ENCODE measurements at places on chromosomes 1 and 21.

DNA sequence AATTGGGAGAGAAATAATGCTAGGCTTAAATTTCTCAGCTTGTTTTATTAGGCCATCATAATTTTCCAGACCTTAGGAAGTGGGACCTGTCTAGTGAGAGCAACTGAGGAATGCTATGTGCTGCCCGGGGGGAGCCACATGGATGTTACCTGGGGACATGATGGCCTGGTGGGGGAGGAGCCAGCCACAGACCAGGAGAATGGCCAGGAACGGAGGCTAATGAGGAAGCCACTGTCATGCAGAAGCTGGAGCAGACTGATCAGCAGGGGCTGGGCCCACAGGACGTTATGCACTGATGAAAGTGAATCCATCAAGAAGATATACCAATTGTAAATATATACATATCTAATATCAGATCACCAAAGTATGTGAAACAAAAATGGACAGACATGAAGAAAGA lies 4.6 kb upstream of the KRTAP10-1 start:
- no peak for DNase-seq

DNA sequence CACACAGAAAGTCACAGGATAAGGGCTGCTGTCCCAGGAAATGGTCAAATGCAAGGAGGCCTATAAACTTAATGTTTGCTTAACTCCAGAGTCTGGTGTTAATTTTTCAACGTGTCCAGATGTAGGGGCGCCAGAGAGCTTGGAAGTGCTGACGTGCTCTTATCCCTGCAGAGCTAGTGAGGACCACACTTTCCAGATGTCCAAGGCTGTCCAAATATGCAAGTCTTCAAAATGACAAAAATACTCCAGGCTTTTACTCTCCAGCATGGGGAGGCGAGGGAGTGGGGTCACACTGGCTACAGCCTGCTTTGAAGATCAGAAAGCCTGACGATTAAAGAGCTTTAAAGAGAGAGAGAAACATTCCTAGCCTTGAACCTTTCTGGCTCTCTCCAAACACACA lies 57.6 kb downstream of the ABCA4 start:
- no peak for DNase-seq

DNA sequence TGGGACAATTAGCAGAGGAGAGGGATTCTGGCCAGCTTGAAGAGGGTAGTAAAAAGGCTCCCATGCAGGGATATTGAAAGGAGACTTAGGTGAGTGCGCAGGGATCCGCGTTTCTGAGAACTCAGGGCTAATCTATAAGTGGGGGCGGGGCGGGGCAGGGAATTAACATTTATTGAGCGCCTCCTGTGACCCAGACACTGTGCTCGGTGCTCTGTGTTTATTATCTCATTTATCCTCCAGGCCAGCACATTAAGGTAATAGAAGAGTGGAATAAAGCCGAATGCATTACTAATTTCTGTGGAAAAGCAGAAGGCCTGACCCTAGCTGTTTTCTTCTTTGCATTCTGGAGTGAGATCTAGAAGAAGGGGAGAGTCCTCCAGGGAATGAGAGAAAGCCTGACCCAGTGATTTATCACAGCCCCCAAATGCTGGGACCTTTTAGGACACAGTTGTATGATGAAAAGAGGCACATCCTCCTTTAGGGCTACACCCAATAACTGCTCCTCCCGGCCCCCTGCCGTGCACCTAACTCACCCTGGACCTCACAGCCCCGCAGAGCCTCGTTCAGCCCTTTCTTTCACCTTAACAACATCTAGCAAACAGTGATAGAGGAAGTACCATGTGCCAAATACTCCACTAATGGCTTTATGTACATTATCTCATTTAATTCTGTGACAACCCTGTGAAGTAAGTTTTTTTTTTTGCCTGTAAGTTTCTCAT lies 317.6 kb downstream of the PBX1 start:
- DNase-seq, result no peak

DNA sequence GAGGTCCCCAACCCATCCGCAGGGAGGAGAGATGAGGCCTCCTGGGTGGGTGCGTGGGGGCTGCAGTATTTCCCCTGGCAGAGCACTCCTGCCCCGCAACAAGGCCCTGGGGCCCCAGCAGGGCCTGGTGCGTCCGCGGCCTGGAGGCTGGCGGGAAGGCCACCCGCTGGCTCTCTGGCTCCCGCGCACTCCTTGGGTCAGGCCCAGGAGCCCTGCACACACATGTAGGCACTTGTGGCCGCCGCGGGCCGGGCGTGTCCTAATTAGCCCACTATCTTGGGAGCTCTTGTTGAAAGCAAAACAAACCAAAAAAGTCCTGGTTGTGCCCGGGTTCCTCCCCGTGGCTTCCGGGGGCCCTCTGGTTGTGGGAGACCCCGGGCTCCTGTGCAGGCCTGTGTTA lies 49.7 kb upstream of the CCDC27 start:
- DNase-seq, result no peak

DNA sequence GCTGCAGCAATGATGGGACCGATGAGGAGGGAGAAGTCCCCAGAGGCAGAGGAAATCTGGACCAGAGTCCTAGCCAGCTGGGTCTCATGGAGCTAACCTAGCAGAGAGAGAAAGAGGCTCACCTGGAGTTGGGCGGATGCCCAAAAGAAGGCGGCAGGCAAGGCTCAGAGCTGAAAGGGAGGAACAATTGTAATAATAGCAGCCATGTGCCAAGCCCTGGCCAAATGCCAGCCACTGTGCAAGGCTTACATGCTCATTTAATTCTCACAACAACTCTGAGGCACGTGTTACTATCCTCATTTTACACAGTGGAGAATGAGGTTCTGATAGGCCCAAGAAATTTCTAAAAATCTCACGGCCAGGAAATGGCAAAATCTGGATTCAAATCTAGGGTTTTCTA lies 50.0 kb upstream of the ZNF648 start:
- no peak for DNase-seq
